ENCODE measurements at places on chromosomes 16 and 17. TPM values are rescaled to one million over a fixed set of nuclear protein-coding genes. Genes with fewer than 3 reads are reported as not detected.
A peak's percentile ranks its signal among the peaks of the same experiment; 100 is the strongest.

DNA sequence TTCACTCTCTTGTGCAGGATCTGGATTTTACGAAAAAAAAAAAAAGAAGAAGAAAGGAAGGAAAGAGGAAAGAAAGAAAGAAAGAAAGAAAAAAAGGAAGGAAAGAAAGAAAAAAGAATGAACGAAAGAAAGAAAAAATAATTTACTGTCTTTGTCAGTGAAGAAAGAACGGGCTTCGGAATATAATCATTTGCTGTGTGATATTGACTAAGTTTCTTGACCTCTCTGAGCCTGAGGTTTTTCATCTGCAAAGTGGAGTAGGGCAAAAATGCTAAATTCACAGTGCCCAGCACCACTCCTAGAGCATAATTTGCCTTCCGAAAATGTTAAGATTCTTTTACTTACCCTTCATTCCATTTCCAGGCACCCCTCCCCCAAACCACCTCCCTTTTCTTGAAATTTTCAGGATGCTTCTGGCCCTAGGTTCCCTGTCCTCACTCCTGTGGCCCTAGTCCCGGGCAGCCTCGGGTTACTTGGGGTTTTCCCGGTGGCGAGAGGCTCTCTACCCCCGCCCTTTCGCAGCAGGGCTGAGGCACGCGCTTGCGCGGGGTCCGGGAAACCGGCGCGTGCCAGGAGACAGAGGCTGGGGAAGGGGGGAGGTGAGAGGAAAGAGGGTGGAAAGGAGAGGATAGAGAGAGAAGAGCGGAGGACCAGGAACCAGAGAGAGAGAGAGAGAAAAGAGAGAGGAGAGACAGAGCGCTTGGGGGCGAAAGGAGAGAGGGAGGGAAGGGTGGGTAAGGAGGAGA lies at the start of gene CNTNAP1:
Gene CNTNAP1, plus strand, starts transcription at position 556 of the 746 bp plus-strand sequence. CDS start 299 bp downstream, outside the sequence.
- no peak for DNase-seq

- no peak for DNase-seq
Measured at GRCh38 chr16:9176547-9177418, 85.3 kb downstream of the HAPSTR1 start.

- peak; percentile 64 for DNase-seq
Measured at GRCh38 chr17:69523244-69523861, 108.9 kb downstream of the MAP2K6 start.

GRCh38 chr17:82241183-82241925 lies 12.5 kb downstream of the SLC16A3 start:
- peak; percentile 86 for DNase-seq

- DNase-seq = no peak
Measured at GRCh38 chr16:11196286-11196828, 59.6 kb downstream of the SOCS1 start.

DNA sequence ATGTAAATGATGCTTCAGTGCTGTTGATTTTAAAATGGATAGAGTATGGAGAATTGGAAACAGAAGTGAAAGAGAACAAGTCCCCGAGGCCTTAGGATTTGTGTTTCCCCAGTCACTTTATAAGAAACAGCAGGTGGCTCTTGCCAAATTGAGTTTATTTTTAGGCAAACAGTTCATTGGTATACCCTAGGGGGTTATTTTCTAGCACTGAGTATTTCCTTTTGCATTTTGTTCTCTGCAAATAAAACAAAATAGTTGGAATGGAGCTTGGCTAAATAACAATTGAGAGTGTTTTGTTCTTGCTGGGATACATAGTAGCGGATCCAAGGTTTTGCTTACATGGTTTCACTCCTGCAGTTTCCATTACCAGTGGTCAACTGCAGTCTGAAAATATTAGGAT lies 591.1 kb upstream of the C16orf82 start:
- DNase-seq = no peak

DNA sequence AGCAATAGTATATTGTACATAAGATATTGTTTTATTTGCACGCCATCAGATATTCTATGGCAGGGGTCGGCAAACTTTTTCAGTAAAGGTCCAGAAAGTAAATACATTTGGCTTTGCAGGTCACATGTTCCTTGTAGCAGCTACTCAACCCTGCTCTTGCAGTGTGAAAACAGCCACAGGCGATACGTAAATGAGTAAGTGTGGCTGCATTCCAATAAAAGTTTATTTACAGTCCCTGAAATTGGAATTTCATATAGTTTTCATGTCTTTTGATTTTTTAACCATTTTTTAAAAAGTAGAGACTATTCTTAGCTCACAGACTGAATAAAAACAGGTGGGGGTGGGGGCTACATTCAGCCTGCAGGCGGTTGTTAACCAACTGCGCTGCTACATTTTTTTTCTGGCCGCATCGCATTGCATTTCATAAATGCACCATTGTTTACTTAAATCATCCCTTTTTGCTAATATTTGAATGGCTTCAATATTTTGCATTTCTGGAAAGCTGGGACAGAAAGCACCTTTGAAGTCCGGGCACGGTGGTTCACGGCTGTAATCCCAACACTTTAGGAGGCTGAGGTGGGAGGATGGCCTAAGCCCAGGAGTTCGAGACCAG lies 50.5 kb upstream of the HAPSTR1 start:
- no peak for DNase-seq

DNA sequence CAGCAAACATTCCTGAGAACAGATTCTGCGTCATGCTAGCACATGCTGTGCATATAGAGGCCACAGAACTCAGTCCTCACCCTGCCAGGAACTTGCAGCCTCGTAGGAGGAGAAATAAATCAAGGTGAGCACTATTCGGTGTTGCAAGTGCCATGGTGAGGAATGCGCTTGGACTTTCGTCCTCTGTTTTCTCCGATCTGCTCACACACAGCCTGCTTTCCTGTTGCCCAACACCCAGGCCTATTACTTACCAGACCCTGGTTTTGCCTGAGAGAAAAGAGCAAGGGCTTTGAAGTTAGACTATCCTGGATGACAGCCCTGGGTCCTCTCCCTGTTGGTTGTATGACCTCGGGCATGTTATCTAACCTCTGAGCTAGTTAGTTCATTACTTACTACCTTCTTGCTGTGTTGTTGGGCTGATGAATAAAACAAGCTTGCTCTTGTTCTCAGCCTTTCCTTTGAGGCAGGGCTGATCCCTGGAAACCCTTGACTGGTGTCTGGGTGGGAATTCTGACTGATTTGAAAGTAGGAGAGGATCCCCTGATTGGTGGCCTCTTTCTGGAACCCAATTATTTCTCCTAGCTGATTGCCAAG lies 2.9 kb downstream of the ACSF2 start:
- DNase-seq = no peak

- DNase-seq = no peak
Measured at GRCh38 chr17:73924114-73924908, 279.2 kb upstream of the RPL38 start.

DNA sequence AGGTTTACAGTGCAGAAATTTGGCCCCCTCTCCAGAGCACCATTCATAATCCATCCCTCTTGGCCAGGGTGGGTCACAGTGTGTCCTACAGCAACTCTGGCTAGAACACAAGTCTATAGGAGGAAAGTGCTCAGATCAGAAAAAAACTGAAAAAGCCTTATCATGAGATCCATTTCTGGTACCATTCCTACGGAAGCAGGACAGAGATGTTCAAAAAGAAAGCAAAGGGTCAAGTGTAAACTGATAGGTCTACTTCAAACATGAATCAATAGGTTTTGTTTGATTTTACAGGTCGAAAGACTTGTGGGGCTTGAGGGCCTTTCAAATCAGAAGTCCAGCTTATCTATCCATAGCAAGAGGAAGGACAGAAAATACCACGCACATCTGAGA lies 326.4 kb downstream of the SOX9 start:
- DNase-seq = no peak

The KRT10 gene
- 33.1 TPM for total RNA-seq

The TVP23A gene
- total RNA-seq = not detected

The DNAH2 gene
- 0.19 TPM for total RNA-seq

The PTGES3L gene
- total RNA-seq = 4.4 TPM
